Posterior cingulate gyrus (tissue), 11 donors: ENCODE measurements at places on chromosomes 12 and 14.

GRCh38 chr12:90085494-90086274 is 377.0 kb upstream of the ATP2B1 start:
- DNase-seq = no peak

GRCh38 chr12:106428384-106428783 is 70.8 kb downstream of the POLR3B start:
- peak; percentile 18 for DNase-seq

GRCh38 chr14:44626423-44626822 is 119.3 kb upstream of the FSCB start:
- no peak for DNase-seq

GRCh38 chr12:30046376-30046775 is 262.6 kb upstream of the TMTC1 start:
- no peak for DNase-seq

DNA sequence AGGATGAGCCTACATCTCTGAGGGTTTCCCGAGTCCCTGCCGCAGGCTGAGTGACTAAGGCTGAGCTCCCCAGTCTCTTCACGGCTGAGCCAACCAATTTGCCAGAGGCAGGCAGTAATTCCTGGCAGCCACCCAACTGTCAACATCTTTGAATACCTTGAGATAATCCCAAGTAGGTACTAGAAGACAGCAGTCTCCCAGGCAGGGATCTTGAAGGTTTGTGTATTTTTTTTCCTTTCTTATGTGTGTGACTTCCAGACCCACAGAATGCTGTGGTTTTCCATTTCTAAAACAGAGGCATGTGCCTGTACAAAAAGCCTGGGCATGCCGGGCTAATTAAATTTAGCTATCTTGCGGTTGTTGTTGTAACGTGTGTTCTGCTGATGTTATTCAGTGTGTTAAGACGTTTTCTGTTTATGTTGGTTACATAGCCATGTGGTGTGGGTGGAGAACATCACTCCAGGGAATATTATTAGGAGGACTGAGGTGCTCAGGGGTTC is 155.5 kb downstream of the ANO2 start:
- no peak for DNase-seq

GRCh38 chr12:66915306-66915904 is 236.5 kb upstream of the GRIP1 start:
- DNase-seq = no peak

GRCh38 chr14:105091517-105092170 is 26.4 kb upstream of the GPR132 start:
- no peak for DNase-seq
